ENCODE measurements at places on chromosomes 4 and X.

DNA sequence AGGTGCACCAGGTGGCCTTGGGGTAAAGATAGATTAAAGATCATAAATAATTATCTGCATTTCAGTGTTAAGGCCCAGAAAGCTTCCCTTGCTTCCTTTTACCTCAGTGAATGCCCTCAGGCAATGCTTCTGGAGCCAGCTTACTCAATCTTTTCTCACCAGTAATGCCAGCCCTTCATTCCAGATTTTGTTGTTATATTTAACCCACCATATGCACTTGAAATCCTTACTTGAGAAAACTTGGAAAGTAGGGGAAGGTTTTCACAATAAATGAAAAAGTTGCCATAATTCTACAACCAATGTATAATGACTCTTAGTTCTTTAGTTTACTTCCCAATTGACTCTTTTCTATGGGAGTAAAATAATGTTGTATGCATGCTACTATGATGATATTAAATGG is 17.1 kb upstream of the PBDC1 start:
- no peak for DNase-seq

GRCh38 chrX:40063555-40063954 is 34.2 kb downstream of the BCOR start:
- DNase-seq, result no peak

DNA sequence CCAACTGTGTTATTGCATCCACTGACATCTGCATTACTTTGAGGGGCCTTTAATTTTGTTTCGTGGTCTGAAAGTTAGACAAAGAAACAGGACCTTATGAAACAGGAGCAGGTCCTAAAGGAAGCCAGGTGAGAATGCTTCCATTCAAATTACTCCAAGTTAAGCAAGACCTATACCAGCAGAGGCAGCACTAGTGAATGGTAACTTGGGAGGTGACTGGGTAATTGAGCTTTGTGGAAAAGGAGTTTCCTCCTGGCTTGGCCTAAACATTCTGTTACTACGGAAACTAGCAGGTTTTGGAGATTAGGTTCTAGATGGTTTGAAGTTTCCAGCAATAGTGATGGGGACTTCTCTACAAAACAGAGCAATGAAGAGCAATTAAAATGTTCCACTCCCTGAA is 173.5 kb downstream of the NKX6-1 start:
- no peak for DNase-seq

GRCh38 chr4:126023896-126024295 is 709.1 kb downstream of the FAT4 start:
- DNase-seq, result no peak

DNA sequence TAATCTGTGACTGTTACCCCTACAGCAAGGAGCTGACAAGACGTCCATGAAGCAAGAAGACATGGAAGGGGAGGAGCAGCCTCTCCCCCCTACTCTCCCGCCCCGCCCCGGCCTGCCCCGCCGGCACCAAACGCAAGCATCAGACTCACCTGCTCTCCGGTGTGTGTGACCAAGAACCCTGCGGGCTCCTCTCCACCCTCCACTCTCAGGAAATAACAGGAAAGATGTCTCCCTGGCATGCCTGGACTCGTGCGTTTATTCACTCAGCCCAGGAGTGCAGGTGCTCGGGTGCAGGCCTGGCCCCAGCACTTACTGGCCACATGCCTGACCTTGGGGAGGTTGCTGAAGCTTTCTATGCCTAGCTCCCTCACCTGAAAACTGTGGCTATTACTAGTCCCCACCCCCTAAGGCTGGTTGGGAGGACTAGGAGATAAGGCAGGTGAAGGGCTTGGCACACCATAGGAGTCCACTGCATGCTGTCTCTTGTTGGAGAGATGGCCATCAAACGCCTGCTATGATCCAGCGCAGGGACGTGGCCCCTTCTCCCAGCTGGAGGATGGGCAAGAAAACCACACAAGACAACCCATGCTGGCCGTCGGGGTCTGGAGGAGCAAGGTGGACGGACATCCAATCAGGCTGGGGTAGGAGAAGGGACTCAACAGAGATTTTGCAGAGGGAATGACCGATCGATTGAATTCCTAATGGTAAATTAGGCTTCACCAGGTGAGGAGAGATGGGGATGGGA is 34.9 kb upstream of the CLDN24 start:
- no peak for DNase-seq
